Fibroblast of skin of left quadriceps (primary cell): ENCODE measurements at places on chromosomes 7 and 10.

DNA sequence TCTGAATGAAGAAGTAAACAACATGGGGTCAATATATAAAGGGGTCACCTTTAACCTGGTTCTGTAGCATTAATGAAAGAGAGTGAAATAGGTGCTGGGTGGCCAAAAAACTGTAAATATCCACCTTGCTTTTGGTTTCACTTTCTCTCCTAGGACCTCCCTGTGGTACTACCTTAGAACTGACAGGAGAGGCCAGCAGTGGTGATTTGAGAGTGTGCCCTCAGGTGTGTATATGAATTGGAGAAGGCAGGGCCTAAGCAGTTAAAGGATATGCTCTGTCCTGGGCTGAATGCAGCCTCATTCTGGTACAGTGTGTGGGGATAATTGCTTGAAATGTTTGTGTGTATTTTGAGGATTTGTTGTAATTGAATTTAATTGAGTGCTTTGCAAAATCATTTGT lies 62.0 kb downstream of the BBS9 start:
- DNase-seq, result no peak

DNA sequence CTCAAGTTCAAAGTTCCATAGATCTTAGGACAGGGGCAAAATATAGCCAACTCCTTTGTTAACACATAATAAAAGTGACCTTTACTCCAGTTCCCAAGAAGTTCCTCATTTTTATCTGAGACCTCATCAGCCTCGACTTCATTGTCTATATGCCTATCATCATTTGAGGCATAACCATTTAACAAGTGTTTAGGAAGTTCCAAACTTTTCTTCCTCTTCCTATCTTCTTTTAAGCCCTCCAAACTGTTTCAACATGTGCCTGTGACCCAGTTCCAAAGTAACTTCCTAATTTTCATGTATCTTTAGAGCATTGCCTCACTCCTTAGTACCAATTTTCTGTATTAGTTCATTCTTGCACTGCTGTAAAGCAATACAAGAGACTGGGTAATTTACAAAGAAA lies 569.1 kb downstream of the ANKRD7 start:
- DNase-seq, result no peak

DNA sequence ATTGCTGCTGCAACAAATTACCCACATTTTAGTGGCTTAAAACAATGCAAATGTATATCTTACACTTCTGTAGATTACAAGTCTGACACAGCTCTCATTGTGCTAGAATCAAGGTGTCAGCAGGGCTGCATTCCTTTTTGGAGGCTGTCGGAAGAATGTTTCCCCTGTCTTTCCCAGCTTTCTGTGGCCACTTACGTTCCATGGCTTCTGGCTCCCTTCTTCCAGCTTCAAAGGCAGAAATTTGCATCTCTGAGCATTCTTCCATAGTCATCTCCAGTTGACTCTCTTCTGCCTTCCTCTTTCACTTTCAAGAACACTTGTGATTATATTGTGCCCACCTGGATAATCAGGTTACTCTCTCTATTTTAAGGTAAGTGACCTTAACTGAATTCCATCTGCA lies 125.3 kb downstream of the GPR158 start:
- no peak for DNase-seq

- no peak for DNase-seq
These were observed 75.3 kb downstream of the GAD2 start for GRCh38 chr10:26291721-26292480.

DNA sequence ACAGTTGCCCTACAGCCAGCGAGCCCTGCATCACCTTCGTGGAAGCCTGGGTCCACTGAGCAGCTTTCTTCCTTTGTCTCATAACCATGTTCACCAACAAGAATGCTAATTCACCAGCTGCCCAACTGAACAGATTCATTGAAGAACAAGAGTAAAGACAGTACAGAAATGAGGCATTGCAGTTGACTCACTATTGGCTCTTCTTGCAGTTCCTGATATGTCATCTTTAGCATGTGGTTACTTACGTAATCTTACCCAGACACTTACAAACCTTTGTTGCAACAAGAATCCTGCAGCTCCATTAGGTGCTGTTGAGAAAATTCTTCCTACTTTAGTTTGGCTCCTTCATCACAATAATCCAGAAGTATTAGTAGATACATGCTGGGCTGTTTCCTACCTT lies 174.0 kb upstream of the TPK1 start:
- no peak for DNase-seq

DNA sequence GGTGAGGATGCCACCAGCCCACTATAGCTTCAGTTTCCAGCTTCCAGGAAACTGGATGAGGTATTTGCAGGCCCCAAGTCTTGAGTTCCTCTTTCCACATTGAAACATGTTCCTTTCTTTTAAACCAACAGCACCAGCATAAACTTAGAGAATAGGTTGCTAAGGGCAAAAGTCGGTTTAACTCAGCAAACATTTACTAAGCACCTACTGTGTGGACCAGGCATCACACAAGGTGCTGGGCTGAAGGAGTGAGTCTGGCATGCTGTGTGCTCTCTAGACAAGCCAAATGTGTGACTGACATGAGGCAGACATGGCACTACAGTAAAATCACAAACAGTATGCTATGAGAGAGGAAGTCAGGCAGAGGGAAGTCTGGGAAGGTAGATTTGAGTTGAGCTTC lies 11.0 kb upstream of the RASSF4 start:
- no peak for DNase-seq

DNA sequence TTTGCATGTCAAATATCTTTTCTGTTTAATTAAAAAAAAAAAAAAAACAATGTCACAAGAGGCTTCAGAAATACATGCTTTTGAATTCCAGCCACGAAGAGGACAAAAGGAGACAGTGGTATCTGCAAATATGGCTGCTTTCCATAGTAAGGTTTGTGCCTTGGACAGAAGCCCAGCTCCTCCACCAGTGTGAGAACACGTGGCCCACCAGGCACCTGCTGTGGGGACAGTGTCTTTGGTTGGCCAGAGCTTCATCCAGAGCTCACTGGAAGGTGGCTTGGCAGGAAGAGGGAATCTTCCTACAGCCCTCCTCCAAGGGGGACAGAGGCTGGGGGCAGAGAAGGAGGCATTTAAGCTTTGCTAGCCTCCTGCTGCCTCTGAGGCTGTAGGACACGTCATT lies 144.6 kb downstream of the GLCCI1 start:
- no peak for DNase-seq

DNA sequence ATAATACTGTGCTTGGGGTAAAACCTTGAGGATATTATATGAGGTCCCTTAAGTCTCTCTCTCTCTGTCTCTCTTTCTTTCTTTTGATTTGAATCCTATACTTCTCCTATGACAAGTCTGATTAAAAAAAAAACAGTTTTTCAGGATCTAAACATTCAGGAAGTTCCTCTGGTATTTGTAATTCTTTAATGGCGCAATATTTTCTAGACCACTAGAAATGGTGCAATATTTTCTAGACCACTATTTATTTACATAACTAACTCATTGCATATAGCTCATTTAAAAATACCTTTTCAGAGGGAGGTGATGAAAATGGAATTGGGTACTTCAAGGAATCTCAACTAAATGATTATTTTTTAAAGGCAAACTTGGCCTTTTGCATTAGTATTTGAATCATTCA lies 1235.3 kb downstream of the GATA3 start:
- no peak for DNase-seq

- DNase-seq, result no peak
These were observed 5.9 kb upstream of the IFIT1B start for GRCh38 chr10:89371987-89372386.
